ENCODE measurements at places on chromosomes 6 and 20.

DNA sequence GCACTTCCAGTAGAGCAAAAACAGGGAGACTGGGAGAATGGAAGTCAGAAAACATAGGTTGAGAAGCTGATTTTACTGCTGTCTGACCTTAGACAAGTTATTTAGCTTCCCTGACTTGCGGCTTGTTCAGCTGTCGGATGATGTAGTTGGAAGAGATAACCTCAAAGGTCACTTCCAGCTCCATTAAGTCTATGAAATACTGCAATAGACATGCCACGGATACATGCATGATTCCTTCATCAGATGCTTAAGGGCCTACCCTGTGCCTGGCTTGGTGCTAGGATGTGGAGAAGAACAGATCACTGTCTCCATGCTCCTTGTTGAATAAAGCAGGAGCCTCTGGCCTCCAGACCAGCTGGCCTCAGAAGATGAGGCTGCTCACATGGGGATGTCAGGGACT, 43.7 kb downstream of the FYN start:
- no peak for DNase-seq

DNA sequence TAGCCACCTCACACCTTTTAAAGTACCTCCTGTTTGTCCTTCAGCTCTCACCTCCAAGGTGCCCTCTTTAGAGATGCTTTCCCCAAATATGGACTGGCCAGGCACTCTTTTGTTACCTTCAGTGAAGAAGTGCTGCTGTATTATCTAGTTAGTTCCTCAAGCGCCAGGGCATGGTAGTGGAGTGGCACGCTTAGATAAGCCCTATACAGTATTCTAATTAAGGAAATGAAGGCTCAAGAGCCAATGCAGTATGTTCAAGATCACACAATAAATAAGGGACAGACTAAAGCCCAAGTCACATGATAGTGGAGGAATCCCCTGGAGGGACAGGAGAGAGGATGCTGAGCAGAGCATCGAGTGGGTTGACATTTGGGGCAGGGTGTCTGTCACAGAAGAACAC, 28.5 kb upstream of the GFOD1 start:
- no peak for DNase-seq

- DNase-seq: no peak
These were observed 1.8 kb upstream of the ABT1 start for GRCh38 chr6:26594730-26595632.

- no peak for DNase-seq
These were observed 205.3 kb upstream of the TCF21 start for GRCh38 chr6:133683606-133684005.

DNA sequence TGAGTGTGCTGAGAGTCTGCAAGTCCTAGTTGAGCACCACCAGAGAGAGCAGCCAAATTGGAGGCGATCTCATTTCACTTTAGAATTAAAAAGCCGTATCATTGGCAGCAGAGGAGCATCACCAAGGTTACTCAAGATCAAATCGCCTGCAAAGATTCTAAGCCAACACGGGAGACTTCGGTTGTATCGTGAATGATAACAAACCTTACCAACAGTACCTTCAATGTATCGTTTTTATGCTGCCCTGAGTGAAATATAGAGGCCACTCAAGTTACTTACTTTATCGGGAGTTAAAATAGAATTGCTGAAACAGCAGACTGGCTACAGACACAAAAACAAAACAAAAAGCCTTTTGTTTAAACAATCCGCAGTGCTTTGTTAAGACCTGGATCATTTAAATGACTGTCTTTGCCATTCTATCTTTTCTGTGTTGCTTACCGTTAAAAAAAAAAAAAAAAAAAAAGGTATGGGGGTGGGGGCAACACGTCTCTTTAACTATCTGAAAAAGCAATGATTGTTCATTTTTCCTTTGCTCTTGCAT, 14.2 kb downstream of the NHSL1 start:
- no peak for DNase-seq

DNA sequence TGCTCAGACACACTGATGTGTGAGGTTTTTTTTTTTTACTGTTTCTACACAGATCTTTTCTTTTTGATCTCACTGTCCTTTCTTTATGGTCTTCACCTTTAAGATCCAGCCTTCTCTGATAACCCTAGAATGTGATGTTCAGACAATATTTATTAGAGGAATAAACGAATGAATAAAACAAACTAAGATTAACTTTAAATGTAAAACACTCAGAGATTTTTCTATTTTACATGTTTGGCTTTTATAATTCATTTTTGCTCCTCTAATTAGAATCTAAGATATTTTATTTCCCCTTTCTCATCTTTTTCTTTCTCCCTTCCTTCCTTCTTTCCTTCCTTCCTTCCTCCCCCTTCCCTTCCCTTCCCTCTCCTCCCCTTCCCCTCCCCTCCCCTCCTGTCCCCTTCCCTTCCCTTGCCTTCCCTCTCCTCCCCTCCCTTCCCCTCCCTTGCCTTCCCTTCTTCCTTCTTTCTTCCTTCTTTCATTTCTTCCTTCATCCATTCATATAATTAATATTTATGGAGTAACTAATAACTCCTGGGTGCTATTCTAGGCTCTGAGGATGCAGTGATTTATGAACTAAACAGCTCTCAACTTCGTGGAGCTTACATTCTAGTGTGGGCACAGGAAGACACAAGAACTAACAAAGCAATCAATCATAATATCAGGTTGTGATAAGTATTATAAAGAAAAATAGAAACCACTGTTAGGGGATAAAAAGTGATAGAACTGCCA, 133.5 kb upstream of the TSHZ2 start:
- no peak for DNase-seq

DNA sequence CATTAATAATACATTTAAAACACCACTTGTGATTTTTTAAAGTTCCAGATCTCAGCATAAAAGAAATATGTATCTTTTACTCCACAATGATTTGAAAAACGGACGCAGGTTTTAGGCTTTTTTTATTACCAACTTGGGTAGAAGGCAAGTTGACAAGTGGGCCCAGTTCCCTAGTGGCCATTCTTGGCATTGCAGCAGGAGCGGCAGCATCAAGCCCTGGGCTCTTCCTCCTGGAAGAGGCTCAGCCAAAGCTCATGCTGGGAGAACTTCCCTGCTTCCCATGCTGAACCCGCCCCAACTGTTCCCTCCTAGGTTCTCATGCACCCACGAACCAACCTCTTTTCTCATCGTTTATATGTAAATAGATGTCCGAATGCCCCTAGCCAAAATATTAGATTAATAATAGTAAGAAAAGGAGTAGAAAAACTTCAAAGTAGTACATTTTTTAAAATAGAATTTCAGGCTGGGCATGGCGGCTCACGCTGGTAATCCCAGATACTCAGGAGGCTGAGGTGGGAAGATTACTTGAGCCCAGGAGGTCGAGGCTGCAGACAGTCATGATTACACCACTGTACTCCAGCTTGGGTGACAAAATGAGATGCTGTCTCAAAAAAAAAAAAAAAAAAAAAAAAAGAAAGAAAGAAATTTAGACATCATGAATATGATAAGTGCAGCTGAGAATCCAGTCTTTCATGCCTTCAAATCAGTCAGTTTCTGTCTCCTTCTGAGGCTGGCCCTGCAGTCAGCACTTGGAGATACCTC, 18.2 kb upstream of the MYB start:
- no peak for DNase-seq

DNA sequence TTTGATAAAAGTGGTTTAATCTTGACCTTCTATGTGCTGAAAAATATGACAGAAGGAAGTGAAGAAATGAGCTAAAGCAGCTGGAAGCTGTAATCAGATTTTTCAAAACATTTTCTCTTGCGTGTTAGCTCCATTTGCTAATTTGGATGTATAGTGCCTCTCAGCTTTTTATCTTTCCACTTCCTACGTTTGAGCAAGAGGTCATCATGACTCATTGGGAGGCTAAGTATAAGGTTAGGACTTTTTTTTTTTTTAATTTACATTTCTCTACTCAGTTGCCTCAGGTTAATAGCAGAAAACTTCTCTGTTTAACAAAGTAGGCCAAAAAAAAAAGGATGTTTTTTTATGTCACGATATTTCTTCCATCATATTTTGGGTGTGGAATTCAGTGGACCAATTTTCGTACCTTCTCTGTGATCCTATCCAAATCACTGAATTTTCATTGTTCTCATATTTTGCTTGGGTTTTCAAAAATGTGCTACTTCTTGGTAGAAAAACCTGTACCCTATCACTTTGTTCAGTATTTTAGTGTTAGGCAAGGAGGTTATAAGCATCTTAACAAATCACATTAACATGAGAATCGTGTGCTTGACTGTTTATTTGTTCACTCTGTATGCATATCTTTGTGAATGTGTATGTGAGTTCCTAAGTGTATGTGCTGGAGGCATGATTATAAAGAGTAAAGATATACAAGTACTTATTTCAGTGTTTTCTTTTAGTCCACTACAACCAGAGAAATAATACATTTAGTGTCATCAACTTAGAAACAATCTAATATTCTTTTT, 1028.3 kb upstream of the EYS start:
- DNase-seq: no peak

DNA sequence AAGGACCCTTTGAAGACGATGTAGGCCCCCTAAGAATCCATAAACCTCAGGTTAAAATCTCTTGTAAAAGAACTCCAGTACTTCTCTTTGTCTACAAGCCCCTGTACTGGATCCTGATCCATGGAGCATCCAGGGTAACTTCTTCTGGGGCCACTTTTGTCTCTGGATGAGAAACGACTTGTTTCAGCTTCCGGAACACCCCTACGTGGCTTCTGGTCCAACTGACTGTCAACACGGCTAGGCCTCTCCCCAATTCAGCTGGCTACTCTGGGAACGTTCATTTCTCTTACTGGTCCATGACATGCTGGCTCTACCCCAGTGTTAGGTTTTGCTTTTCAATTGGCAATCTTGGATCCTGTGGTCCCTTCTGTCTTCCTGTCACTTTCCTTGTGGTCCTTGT, 198.0 kb downstream of the BACH2 start:
- DNase-seq: no peak

- DNase-seq: peak; percentile 63
These were observed 6.8 kb upstream of the MICA start for GRCh38 chr6:31396422-31397152.

- no peak for DNase-seq
These were observed 11.7 kb downstream of the ZBTB46 start for GRCh38 chr20:63819224-63819921.

DNA sequence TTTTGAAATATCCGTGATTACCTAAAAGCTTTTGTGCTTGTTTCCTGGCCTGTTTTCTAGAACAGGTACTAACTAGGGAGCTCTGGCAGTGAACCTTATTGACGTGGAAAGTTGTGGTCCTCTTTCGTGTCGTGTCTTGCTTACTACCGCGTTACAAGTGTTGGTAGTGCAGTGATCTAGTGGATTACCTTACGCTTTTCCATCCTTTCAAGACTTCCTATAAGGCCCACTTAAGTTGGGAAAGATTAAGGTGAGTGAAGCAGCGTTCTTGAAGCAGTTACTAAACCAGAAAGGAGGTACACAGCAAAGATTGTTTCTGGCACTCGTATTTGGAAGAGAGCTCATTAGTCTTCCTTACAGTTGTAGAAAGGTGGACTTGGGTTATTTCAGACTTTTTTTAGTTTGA, 1.9 kb downstream of the PNRC1 start:
- no peak for DNase-seq

DNA sequence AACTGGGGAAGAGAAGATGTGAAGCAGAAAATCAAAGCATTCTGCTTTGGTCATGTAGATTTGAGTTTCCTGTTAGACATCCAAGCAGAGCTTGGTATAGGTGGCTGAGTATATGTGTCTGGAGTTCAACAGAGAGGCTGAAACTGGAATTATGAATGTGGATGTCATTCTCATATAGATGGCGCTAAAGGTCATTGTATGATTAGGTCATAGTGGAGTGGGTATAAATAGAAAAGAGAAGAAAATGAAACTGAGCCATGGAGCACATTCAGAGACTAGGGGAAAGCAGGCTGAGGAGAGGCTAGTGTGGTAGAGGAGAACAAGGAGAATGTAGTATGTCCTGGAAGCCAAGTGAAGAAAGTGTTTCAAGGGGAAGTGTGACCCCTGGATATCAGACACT, 295.6 kb upstream of the PLN start:
- DNase-seq: peak; percentile 14

GRCh38 chr20:35893942-35894341, 60.4 kb downstream of the SCAND1 start:
- DNase-seq: no peak

DNA sequence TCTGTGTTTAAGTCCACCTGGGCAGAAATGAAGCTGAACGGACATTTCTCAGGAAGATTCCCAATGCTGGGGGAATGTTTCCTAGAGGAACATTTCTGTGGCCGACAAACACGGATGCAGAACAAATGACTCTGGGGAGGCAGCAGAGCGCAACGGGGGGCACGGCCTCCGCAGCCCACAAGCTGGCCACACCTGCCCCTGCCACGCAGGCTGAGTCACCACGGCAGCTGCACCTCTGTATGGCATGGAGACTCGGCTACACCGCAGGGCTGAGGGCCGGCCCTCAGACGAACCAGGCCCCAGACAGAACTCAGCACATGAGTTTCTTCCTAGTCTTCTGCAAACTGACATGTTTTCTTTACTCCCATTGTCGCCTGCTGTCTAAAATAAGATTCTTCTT, 10.0 kb upstream of the PRR18 start:
- DNase-seq: no peak

DNA sequence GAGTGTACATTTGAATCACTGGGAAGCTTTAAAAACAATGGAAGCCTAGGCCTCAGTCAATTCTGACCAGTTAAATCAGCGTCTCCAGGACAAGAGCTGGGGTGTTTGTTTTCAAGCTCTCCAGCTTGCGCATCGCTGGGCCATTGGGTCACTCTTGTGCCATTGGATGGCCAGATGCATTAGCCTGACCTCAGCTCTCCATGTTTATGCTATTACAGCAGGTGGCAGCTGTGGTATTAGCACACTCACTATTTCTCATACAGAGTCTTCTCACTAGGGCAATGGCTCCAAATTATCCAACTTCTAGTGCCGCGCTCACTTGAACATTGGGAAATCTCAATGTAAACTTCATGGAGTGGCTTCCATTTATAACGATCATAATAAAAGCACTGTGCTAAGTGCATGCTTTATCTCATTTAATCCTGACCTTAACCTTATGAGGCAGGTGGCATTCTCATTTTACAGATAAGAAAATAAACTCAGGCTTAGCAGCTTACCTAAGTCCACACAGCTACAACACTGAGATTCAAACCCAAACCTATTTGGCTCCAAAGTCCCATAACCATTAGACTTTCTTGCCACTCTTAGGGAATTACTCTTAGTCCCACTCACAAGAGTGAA, 108.8 kb downstream of the PPP1R14C start:
- DNase-seq: no peak

DNA sequence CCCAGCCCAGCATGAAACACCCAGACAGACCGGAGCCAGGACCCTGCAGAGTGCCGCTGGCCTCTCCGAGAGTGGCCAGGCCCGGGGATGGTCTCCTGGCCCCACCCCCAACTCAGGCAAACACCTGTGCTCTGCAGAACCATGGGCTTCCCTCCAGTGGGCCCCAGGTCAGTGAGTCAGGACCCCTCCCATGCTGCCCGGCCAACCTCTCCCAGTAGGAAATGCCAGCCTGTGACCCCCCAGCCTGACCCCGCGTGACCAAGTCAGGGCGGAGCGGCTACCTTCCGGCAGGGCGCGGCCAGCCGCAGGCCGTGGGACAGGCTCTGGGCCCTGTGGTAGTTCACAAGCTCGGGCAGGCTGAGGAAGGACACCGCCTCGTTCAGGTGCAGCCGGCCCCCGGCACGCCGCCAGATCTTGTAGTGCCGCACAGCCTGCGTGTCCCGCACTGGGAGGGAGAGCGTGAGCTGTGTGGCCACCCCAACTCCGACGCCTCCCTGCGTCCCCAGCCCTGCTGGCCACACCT, 3.2 kb downstream of the PTK6 start:
- no peak for DNase-seq

Data from Jurkat, Clone E6-1 (cell line).